ENCODE measurements at places on chromosomes 2 and 18.

DNA sequence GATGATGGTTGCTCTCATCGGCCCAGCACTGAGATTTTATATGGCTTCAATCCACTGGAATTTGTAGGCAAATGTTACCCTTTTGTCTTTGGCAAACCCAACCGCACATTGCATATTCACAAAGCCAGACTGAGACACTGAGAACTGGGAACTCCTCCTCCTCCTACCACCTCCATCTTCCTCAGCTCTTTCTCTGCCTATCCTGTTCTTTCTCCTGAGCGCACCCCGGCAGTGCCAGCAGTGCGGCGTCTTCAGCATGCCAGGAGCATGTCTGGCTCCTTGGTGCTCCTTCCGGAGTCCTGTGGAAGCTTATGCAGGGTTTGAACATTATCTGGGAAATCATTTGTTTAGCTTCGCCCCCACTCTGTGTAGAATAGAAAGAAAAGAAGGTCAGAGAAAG is 50.8 kb downstream of the TRIB2 start:
- no peak for DNase-seq

- no peak for DNase-seq
Measured at GRCh38 chr2:207727261-207727660, 15.8 kb downstream of the CCNYL1 start.

DNA sequence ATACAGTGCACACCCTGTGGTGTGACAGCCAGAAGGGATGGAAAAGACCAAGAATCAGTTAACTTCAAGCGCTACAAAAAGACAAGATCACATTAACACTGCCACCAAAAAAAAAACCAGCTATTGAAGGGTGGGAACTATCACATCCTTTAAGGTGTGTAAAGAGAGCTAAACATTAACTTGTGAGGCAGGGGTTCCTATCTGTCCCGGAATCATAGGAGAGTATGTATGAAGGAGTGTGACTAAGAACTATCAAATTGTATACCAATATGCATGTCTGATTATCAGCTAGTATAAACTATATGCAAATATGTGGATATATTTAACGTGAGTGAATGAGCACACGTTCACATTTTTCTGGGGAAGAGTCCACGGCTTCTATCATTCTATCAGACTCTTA is 88.4 kb upstream of the DNER start:
- DNase-seq: no peak

- DNase-seq: no peak
Measured at GRCh38 chr2:159195697-159196096, 90.8 kb downstream of the WDSUB1 start.

- DNase-seq: no peak
Measured at GRCh38 chr2:44171018-44171417, 2.3 kb downstream of the PPM1B start.

DNA sequence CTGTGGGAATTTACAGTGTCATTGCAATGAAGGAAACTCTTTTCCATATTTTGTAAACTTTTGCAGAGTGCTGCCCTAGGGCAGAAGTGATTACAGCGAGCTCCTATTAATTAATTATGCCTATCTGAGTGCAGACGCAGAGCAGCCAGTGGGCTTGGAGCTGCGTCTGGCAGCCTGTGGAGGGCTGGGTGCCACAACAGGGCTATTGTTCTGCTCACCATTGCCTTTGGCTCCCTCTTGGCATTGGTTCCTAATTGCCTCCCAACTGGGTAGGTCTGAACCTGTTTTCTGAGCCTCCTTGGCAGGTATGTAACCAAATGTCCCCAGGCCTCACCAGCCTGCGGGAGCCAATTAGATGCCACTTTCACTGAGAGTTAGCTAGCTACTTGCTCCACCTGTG is 25.6 kb upstream of the ITGB6 start:
- no peak for DNase-seq

DNA sequence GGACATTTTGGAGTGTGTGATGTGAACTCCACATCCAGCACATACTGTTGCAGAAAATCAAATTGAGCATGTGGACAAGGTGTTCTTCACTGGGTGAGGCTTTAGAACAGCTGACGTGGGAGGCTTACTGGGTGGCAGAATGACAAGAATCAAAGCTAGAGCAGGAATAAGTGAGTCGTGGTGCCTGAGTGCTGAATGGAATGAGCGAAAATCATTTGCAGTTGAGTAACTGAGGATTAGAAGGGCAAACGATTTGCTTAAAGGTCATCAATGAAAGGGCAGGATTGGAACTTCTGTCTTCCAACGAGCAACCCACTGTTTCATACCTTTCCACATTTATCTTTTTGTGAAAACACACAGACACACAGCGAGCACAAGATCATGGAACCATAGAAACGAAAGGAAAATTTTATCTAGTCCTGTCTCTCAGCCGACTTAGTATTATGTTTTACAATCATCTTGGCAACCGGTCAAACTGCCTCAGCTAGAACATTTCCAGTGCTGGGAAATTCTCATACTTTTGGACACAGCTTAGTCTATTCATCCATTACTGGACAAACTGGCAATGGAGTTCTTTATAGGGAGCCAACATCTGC is 7.2 kb upstream of the DAW1 start:
- DNase-seq: no peak

GRCh38 chr2:226652983-226653765 is 146.4 kb downstream of the IRS1 start:
- no peak for DNase-seq

DNA sequence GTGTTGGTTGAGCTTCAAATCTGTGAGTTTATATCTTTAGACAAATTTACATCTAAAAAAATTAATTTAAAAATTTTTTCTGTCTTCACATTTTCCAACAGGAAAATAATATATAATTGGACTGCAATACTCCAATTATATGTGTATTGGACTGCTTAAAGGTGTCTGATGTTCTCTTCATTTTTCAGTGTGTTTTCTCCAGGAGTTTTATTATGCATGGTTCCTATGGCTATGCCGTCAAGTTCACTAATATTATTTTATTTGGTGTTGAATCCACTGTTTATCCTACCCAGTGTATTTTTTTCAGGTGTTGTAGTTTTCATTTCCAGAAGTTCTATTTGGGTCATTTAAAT is 62.1 kb upstream of the CTLA4 start:
- DNase-seq: no peak

DNA sequence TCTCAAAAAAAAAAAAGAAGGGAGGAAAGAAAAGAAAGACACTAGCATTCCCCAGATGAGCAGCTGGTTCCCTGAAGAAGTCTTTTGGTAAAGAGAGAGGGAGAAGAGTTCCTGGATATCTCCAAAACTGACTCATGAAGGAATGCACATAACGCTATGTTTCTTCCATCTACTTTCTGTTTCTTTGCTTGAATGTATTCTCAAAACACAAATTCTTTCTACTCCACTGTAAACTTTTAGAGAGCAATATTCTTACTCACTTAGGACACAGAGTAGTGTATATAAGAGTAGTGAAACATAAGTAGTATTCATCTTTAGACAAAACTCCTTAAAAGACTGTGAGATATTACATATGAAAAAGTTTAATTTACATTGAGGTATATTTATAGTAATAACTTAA is 64.2 kb downstream of the TRIP12 start:
- DNase-seq: no peak

DNA sequence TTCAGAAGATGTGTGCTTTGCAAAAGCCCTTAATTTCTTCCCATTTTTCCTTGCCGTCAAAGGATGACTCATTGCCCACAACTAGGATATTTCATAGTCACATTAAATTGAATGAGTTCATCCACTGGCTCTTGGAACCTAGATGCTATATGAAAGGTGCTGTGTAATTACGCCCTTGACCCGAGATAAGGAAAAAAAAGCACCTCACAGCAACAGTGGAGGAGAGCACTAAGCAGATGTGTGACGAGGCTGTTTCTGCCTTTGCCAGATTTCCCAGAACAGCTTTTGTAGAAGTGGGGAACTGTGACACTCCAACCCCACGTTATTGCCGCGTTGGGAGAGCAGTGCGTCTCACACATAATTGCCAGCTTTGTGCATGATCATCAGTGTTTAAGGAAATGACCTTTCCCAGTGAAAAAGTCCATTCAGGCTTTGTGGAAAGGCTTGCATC is 33.3 kb upstream of the TMEM87B start:
- DNase-seq: no peak

- DNase-seq: peak; percentile 46
Measured at GRCh38 chr2:44951714-44952113, 10.2 kb downstream of the SIX3 start.

GRCh38 chr18:3281456-3282400 is 19.8 kb downstream of the MYL12B start:
- no peak for DNase-seq

DNA sequence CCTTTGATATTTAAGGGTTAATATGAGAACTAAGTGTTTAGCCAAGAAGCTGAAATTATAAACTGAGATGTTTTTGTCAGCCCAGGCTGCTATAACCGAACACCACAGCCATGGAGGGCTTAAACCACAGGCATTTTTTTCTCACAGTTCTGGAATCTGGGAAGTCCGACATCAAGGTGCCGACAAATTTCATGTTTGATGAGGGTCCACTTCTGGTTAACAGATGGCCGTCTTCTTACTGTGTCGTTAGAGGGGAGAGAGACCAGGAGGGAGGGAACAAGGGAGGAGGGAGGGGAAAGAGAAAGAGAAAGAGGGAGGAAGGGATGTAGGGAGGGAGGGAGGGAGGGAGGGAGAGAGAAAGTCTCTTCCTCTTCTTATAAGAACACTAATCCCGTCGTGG is 6.5 kb upstream of the CNDP2 start:
- no peak for DNase-seq

- no peak for DNase-seq
Measured at GRCh38 chr2:84782717-84783442, 98.0 kb downstream of the TRABD2A start.

- DNase-seq: no peak
Measured at GRCh38 chr2:88827821-88828220, 136.3 kb downstream of the RPIA start.

GRCh38 chr2:240989451-240990265 is 8.8 kb upstream of the SNED1 start:
- DNase-seq: no peak

GRCh38 chr2:5970347-5970746 is 278.2 kb downstream of the SOX11 start:
- DNase-seq: no peak

DNA sequence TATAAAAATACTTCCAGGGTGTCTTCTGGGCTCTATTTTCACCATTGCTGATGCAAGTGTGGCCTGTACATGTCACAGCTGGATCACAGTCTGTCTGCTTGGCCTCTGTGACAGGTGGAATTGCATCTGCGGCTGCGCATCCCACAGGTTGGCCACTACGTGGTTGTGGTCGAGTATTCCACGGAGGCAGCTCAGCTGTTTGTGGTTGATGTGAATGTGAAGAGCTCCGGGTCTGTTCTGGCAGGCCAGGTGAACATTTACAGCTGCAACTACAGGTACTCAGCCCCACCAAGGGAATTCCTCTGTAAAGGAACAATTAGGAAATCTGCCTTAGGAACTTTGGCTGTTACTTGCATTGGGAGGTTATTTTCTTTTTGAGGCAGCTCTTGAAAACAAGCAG is 144.5 kb downstream of the LAMA3 start:
- DNase-seq: no peak

- no peak for DNase-seq
Measured at GRCh38 chr2:37476411-37476810, 132.0 kb downstream of the QPCT start.

- DNase-seq: no peak
Measured at GRCh38 chr18:44637210-44638033, 43.3 kb upstream of the SETBP1 start.

DNA sequence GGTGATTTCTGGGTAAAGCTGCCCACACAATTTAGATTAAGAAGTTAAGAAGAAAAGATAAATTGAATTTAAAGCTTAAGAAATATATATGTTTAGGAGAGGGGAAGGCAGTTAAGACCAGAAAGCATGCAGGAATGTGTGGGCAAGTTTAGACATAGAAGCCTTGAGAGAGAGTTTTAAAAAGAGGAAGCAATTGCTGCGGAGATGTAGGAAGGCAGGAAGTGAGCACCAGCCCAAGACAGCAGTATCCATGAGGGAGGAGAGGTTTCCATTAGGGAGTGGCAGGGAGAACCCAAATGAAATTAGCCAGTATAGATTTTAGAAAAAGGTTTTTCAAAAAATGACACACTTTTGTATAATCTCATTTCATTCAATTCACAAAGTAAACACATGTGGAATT is 24.3 kb downstream of the DSC2 start:
- no peak for DNase-seq
